GM13977 (cell line): ENCODE measurements at places on chromosomes 4 and X.

GRCh38 chr4:175407926-175408325 lies 404.1 kb downstream of the GPM6A start:
- DNase-seq = no peak

DNA sequence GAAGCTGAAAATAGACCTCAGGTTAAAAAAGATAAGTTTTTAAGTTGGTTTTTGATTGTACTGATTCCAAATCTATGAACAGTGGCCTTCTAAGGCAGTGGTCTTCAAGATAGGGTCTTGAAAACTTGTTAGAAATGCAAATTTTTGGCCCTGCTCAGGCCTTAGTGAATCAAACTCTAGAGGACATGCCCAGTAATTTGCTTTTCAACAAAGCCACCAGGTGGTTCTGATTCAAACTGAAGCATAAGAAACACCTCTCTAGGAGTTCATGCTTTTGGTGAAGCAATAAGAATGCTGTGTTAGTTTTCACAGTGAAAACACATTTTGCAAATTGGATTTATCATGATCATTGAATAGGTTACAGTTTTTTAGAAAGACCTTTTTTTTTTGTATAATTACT lies 1849.4 kb upstream of the AGA start:
- DNase-seq = no peak

DNA sequence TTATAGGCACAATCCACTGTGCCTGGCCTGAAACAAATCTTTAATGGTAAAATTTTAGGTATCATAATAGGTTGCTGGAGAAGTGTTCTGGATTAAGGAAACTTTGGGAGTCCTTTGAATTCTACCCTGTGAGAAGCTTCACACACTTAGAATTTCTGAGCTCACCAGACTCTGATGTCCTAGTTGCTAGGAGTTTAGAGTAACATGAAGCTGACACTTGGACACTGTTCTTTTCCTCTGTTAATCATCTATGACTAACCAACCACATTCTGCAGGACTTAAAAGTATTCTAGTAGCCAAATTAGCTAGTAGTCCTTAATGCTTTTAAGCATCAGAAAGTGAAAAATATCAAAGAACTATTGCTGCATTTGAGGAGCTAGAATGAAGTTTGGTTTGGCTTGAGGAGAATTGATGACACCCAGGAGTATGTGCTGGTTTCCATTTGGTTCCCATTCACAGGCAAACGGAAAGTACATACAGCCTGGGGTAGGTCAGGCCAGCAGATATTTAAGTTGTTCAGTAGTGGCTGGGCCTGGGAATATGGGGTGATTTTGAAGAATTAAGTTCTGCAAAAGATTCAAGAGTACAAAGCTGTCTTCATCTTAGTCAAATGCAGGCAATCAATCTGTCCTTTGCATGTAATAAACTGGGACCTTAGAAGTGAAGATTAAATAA lies 38.8 kb upstream of the IGFBP7 start:
- DNase-seq = no peak

DNA sequence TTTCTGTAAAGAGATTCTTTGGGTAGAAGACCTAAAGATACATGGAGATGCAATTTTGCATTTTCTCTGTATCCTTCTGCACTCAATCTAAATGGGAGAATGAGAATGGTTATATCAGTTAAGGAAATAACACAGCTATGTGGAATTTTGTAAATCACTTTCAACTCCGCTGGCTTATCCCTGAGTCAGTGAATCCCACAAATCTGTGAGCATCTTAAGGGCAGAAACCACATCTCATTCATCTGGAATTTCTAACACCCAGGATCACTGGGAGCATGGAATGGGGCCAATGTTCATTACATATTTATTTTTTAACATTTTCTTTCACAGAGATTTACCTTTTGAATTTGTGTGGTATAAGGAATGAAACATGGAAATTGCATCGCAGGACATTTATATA lies 167.8 kb downstream of the CFAP47 start:
- no peak for DNase-seq

GRCh38 chr4:1246111-1246881 lies 2.6 kb downstream of the CTBP1 start:
- DNase-seq = peak; percentile 46

DNA sequence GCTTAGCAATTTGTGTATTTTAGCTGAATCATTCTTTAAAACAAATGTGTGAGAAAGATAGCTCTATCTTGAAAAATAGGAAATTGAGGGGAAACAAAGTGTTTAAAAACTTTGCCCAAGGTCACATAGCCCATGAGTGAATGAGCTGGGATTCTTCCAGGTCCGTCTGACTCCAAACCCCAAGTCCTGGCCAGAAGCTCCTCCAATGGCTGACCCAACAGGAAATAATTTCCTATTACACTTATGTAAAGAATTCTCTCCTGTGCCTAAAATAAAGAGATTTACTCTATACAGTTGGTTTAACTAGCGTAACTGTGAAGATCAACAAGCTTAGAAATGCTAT lies 287.6 kb downstream of the ARHGAP24 start:
- DNase-seq = no peak

GRCh38 chr4:57124145-57124544 lies 14.0 kb upstream of the IGFBP7 start:
- no peak for DNase-seq

- no peak for DNase-seq
Observed at GRCh38 chr4:163693776-163694175, 199.3 kb downstream of the TMA16 start.
